ENCODE measurements at places on chromosomes 5 and 9.
A peak's percentile ranks its signal among the peaks of the same experiment; 100 is the strongest.

- no peak for DNase-seq
These were observed 8.2 kb upstream of the GLIPR2 start for GRCh38 chr9:36128349-36128748.

GRCh38 chr9:79812507-79813257 is 240.9 kb downstream of the TLE4 start:
- DNase-seq, result peak; percentile 5

DNA sequence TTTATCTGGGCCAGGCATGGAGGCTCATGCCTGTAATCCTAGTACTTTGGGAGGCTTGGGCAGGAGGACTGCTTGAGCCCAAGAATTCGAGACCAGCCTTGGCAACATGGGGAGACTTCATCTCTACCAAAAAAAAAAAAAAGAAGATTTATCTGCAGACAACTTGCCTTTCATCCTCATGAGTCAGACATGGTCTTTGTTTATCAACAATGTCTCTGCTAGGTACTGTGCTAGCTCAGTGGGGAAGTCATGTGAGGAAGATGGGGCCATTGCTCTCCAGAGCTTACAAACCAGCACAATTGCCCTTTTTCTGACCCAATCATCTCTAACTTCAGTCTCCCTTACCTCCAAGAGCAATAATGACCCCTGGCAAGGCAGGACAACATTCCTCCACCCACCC is 1.6 kb downstream of the URM1 start:
- no peak for DNase-seq

DNA sequence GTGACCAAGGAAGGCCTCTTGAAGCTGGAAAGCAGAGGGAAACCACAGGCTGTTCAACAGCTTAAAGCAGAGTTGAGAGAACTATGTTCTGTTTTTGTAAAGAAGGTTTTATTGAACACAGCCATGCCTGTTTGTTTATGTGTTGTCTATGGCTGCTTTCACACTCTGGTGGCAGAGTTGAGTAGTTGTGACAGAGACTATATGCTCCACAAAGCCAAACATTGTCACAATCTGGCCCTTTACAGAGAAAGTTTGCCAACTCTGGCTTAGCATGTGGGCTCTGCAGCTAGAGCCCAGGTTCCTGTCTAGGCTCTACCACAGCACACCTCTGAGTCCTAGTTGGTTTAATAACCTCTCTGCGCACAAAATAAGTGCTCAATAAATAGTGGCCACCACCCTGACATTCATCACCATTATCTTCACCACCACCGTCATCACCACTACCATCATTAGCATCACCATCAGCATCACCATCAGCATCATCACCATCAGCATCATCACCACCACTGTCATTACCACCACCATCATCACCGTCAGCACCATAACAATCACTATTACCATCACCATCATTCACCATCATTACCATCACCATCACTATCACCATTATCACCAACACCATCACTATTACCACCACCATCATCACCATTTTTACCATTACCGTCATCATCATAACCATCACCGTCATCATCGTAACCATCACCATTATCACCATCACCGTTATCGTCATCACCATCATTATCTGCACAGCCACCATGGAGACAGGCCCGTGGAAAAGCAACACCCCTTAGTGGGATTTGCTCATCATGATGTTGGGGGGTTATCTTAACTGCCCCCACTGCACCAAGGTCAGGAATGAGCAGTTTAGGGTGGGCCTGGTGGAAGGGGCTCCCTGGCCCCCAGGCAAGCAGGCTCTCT is 18.3 kb downstream of the AKNA start:
- DNase-seq, result no peak

- DNase-seq, result no peak
These were observed 1408.4 kb upstream of the C9orf72 start for GRCh38 chr9:28981711-28982110.

DNA sequence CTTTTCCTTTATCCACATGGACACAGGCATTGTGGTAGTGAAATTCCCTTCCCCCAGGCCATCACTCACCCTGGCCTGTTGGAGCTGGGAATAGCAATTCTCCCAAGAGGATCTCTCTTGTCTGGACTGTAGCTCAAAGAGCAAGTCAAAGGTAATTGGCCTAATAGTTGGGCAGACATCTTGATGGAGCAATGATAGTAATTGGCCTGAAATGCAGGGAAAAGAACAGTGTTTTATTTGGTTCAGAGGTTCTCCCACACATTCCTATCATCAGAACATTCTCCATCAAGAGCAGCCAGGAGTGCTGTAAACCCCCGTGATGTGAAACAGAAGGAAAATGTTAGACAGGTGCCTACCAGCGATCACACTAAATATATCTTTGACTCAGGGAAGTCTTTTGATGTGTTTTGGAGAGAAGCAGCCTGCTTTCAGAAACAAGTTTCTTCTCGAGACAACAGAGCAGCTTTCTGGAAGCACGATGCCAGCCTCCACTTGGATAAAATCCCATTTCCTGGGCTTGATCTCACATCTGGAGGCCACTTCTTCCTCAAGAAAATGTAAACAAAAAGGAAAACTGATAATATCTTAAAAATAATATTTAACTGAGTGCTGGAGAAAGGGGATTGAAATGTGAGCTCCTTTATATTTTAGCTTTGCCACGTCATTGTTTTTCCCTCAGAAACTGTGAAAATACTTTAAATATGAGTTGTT is 198.1 kb upstream of the WWC1 start:
- DNase-seq, result no peak

- no peak for DNase-seq
These were observed 109.2 kb downstream of the FBXW11 start for GRCh38 chr5:171897231-171897630.

- DNase-seq, result no peak
These were observed 1.1 kb upstream of the GNA14 start for GRCh38 chr9:77649109-77649812.

GRCh38 chr9:128149001-128149701 is at the start of gene LCN2:
Gene LCN2, plus strand, starts transcription at chr9:128149453. Its CDS starts 73 bp downstream, at chr9:128149526.
- DNase-seq, result no peak

- DNase-seq, result no peak
These were observed 171.0 kb downstream of the ZNF462 start for GRCh38 chr9:107033966-107034365.

- DNase-seq, result no peak
These were observed 4.0 kb downstream of the ISL1 start for GRCh38 chr5:51386916-51387883.

DNA sequence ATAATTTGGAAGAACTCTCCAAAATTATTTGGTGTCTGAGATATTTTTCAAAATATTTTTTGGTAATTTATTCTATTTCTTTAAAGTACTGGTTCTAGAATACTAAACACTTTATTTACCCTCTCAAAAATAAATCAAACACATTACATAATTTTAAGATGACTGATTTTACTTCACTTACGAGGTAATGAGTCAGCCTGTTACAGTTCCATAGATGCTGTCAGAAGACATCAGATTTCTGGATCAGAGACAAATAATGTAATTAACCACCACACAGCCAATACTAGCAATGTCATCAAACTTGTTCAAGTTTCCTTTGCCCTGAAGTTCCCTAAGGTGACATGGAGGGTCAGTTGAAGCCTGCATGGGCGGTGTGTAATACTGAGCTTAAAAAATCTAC is 106.1 kb upstream of the CDH9 start:
- no peak for DNase-seq

DNA sequence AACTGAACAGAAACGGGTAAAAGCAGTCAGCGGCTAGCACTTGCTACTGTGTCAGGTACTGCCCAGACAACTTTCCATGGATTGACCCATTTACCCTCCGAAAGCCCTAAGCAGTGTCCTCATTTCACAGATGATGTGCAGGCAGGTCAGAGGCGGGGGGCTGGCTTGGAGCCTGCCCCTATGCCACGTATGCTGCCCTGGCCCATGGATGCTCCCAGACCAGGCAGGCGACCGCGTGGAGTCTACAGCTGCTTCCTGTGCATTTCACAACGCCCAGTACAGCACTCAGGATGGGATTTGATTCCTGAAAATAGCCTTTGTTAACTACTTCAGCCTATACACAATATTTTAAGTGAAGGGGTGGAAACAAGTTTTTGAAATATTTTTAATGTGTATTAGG is 202.9 kb downstream of the NXNL2 start:
- DNase-seq, result no peak

GRCh38 chr5:135823881-135824280 is 10.6 kb upstream of the SLC25A48 start:
- no peak for DNase-seq

Data from naive thymus-derived CD4-positive, alpha-beta T cell (primary cell).